ENCODE measurements at places on chromosomes 6 and 20.

- peak; percentile 48 for DNase-seq
Observed at GRCh38 chr20:45407067-45407745, 883 bp upstream of the DBNDD2 start.

DNA sequence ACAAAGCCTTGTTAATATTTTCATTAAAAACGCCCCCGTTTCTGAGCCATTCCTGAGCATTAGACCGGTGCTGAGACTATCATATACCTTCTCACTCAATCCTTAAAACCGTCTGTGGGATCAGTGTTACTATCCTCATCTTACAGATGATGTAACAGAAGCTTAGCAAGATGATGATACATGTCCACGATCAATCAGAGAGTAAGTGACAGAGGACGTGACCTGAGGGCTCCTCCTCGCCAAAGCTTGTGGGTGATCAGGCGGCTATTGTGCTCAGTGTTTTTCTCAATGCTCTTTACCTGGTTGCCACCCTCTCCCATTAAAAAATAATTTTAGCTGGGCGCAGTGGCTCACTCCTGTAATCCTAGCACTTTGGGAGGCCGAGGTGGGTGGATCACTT, 113.1 kb downstream of the MTHFD1L start:
- DNase-seq: peak; percentile 74

- no peak for DNase-seq
Observed at GRCh38 chr6:168774381-168774780, 333.4 kb downstream of the SMOC2 start.

DNA sequence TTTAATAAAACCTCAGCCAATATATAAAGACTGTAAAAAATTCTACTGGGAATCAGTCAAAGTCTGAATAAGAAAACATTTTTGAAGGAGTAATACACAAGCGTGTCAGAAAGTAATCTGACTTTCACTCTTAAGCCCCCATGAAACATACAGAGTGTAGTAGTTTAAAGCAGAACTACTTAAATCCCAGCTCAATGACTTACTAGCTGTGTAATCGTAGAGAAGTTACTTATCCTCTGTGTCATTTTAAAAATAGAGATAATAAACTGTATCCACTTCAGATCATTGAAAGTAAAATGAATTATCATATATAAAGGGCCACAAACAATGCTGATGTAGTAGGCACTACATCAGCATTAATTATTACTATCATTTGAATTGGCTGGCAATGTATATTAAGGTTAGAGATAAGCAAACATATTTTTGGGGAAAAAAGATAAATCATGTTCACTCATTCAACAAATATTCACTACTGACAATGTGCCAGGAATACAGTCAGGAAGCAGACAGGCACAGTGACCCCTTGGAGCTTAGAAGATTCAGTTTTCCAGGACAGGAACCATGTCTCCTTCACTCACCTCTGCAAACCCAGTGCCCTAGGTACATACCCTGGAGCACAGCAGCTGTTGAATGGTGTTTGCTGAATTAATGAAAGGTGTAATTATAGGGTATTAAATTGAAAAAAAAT, 14.4 kb downstream of the REPS1 start:
- DNase-seq: no peak

GRCh38 chr20:57439432-57439831, 48.2 kb downstream of the RBM38 start:
- DNase-seq: peak; percentile 85

GRCh38 chr6:69584536-69584912, 212.3 kb downstream of the LMBRD1 start:
- DNase-seq: no peak

DNA sequence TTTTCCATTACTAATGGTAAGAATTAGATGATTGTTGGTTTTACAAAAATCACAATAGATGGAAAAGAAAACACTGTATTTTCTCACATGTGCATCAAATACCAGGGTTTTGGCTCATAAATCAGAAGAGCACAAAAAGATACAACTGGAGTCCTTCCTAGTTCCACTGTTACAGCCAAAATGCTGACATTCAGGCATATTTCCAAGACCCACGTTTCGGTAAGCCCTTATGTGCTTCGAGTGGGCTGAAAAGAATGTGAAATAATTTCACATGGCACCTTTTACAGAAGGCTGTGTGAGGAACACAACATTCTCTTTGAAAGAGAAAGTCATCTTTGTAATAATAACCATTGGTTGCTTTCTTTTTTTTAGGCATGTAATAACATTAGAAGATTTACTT, 326.7 kb upstream of the FLRT3 start:
- no peak for DNase-seq

- DNase-seq: no peak
Observed at GRCh38 chr20:60302875-60303274, 344.7 kb downstream of the CDH26 start.

DNA sequence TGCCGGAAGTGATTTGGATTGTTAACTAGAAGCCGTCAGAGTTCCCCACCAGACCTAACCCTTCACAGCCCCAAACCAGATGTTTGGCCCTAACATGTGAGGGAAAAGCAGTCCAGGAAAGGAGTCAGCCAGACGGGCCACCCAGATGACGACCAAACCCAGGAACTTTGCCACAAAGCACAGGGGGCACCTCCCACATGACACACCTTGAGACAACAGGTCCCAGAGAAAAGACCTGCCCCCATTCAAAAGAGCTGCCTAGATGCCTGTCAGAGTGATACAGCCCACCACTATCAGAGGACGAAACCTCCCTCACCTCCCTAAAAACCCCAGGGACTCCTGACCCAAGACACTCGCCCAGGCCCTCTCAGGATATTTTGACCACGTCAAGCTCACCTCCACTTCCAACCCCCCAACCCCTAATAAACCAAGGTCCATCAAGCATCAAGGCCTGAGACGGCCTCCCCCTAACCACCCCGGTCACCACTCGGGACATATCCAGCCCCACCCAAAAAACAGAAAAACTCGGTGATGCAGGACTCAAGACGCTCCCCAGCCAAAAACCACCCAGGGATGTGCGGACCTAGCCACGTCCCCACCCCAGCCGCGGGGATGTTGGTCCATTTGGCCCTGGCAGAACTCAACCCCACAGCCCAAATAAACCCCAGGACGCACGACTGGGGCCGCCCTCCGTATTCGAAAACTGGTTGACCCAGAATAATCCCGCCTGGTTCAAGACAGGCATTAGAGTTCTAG, 662 bp downstream of the ZNF343 start:
- no peak for DNase-seq

- DNase-seq: no peak
Observed at GRCh38 chr6:11514672-11515071, 22.9 kb upstream of the TMEM170B start.

- no peak for DNase-seq
Observed at GRCh38 chr6:155964544-155964943, 508.9 kb upstream of the NOX3 start.

DNA sequence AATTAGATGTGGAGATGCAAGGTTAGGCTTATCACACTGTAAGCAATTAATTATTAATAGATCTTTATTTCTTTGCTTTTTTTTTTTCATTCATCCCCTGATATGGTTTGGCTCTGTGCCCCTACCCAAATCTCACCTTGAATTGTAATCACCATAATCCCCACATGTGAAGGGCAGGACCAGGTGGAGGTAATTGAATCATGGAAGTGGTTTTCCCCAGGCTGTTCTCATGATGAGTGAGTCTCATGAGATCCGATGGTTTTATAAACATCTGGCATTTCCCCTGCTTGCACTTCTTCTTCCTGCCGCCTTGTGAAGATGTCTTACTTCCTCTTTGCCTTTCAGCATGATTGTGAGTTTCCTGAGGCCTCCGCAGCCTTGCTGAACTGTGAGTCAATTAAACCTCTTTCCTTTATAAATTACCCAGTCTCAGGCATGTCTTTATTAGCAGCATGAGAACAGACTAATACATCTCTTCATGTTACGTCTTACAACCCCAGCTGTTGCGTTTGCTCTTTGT, 333.8 kb downstream of the CDH26 start:
- DNase-seq: no peak

DNA sequence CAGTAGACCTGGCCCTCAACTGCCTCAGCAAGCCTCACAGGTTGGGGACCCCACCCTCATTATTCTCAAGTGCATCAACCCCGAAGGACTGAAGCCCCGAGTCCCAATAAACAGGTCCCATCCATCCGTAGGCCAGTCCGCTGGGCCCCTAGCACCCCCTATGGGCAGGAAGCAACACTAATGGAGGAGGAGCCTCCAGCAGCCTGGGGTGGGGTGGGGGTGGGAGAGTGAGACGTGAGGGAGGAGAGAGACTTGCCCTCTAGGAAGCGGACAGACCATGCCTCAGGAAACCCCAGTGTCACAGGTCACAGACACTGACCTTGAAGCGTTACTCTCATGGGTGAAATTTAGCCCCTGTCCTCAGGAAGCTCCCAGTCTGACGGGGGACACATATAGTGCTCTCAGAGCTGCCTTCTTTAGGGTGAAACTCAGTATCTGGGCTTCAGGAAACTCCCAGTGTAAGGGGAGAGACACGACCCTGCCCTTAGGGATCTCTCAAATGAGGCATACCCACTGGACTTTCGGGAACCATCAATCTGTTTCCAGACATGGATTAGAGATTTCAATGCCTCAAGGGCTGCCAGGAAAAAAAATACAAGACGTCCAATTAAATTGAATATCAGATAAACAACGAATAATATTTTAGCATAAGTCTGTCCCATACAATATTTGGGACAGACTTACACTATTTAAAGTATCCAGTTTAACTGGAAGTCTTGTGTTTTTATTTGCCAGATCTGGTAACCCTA, 125.8 kb downstream of the MRPL14 start:
- peak; percentile 73 for DNase-seq
